ENCODE measurements at places on chromosomes 13 and 19.

GRCh38 chr13:27140060-27140459, 31.6 kb downstream of the USP12 start:
- DNase-seq, result no peak

DNA sequence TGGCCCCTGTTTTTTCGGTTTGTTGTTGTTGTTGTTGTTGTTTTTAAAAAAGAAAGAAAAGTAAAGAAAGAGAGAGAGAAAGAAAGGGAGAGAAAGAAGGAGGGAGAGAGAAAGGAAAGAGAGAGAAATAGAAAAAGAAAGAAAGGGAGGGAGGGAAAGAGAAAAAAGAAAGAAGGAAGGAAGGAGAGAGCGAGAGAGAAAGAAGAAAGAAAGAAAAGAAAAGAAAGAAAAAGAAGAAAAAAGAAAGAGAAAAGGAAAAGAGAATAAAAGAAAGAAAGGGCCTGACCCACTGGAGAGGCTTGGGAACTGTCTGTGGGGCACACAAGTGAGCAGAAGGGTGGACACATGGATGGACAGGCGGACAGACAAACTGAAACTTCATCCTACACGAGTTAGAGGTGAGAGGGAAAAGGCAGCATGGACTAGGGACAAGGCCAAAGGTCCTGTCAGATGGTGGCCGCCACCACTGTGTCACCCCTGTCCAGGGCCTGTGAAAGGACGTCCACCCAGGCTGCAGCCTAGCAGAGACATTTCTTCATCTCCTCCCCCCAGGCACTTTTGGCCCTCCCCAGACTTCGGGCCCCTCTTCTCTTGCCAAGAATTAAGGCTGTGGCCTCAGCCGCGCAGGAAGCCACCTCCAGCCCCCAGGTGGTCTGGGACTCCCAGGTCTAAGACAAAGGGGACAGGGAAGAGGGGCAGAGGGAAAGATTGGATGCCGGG, 9.1 kb upstream of the BCAM start:
- DNase-seq, result no peak

- no peak for DNase-seq
Observed at GRCh38 chr13:96780105-96780504, 214.2 kb downstream of the OXGR1 start.

GRCh38 chr19:6685482-6685881, 15.5 kb upstream of the TNFSF14 start:
- DNase-seq, result no peak

- no peak for DNase-seq
Observed at GRCh38 chr13:31870511-31870910, 131.2 kb downstream of the RXFP2 start.

GRCh38 chr13:77388944-77389624, 62.2 kb upstream of the MYCBP2 start:
- DNase-seq, result no peak

DNA sequence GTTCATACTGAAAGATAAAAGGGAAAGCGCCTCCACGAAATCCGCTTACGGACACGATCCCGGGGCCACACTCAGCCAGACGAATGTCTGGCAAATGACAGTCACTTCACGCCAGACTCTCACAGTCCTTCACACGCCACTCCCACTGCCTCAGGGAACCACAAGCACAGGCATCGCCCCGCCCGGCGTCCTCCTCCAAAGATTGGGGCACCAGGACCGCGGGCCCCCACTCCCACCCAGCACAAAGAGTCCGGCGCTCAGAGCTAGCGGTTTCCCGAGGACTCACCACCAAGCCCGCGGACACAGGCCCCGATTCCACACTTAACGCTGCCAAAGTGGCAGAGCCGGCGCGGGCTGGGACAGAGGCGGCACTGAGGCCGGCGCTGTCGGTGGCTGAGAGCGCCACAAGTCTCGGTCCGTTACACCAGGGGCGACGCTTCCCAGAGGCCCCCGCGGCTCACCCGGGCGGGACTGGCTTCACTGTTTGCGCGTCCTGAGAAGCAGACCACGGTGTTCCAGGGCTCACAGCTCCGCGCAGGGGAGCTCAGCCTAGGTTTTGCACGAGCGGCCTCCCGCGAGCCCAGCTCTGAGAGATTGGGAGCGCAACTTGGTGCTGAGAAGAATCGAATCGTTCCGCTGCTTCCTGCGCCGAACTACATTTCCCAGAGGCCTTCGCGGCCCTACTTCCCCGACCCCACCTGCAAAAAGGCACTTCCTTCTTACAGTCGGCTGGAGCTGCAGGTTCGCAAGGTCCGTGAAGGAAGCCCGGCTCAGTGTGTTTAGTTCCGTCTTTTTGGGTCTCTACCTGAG, at the start of gene ZNF569:
TSS of gene ZNF569 (minus strand) at position 647 of the 810 bp plus-strand sequence. CDS start 22,523 bp downstream, outside the sequence.
- DNase-seq, result peak; percentile 89

GRCh38 chr13:33322543-33322809, 36.9 kb upstream of the STARD13 start:
- no peak for DNase-seq

DNA sequence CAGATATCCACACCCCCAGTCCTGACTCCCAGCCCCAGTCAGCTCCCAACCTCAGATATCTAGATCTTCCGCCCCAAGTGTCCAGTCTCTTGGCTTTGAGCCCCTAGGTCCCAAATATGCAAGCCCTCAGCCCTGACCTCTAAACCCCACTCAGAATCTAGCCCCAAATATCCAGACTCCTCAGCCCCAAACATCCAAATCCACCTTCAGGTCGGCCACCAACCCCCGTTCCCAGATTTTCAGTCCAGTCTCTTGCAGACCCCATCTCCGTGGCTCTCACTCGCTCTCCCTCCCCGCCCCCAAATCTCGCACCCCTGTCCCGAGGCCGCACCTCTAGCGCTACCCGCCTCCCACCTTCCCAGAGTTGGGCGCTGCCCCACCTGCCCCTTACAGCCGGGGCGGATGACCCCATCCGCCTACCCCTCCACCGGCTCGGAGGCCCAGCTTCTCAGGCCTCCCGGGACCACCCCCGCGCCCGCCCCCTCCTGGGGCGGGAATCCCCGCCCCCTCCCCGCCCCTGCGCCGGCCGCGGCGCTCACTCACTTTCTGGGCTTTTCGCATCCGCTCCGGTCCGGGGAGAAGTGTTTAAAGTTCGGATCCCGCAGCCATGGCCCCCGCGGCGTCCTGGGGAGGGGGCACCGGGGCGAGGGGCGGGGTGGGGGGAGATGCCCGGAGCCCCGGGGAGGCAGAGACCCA, 604 bp downstream of the ERFL start:
- DNase-seq, result no peak

- no peak for DNase-seq
Observed at GRCh38 chr13:110217085-110217484, 89.9 kb downstream of the COL4A1 start.

DNA sequence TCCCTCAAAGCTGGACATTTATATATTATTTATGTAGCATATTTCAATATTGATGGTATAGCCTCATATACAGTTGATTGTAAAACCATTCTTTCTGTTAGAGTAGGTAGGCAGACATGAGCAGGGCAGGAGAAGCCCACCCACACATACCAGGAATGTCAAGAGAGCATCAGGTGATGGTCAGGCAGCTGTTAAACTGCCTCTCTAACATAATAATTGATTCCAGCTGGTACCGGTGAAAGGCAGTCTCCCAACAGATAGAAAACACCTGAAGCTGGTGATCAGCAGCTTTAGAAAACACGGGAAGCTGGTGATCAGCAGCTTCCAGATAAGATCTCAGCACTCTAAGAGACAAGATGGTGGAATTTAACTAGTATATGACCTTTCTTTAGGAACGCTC, 132.9 kb downstream of the SLITRK6 start:
- DNase-seq, result no peak

DNA sequence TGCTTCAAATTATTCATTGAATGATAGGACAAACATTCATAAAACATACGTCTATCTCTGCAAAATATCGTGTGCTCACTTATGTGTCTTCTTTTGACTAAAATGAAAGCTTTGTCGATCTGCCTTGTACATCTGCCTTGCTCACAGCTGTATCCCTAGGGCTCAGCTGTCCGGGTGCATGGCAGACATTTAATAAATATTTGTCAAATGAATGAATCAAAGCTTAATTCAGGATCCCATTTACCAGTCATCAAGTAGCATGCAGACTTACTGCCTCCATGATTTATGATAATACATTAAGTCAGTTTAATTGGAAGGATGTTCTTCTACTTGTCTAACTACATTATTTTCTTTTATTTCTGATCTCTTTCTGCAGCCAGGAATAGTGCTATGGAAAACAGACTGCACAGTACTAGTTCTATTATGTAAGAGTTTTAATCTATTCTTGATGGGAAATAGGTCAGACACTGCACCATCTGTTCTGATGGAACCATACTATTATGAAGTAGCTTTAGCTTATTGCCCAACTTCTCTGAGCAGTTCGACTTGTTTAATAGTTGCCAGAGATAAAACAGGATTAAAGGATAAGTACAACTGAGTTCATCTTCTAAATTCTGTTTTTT, 13.2 kb downstream of the SLC46A3 start:
- DNase-seq, result no peak

DNA sequence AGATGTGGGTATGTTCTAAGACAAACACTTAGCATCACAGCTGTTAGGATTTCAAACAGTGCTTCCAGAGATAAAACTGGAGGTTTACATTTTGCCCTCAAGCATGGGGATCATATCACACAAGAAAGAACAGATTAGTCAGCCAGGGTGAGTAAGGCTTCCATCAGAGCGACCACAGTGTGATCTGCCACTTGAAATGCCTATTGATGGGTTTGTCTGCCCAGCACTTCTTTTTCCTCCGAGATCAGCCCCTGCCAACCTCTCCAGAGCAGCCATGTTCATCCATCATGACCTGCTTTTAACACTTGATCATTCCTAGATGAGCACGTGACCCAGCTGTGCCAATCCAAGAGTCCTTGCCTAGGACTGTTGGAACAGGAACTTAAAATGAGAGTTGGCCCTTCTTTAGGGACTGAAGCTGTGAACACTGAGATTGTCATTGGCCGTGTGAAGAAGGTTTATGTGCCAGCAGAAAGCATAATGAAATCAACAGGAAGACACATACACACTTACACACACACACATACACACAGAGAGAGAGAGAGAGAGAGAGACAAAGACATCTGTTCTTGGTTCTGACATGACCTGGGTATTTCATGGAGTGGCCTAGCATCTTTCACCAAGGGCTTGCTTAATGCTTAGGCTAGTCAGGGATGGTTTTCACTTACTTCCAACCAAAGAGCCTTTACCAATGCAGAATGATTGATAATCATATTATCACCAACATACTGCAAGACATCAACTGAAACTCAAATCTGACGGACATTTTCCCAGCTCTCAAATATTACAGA, 5.2 kb upstream of the CEBPG start:
- DNase-seq, result no peak

DNA sequence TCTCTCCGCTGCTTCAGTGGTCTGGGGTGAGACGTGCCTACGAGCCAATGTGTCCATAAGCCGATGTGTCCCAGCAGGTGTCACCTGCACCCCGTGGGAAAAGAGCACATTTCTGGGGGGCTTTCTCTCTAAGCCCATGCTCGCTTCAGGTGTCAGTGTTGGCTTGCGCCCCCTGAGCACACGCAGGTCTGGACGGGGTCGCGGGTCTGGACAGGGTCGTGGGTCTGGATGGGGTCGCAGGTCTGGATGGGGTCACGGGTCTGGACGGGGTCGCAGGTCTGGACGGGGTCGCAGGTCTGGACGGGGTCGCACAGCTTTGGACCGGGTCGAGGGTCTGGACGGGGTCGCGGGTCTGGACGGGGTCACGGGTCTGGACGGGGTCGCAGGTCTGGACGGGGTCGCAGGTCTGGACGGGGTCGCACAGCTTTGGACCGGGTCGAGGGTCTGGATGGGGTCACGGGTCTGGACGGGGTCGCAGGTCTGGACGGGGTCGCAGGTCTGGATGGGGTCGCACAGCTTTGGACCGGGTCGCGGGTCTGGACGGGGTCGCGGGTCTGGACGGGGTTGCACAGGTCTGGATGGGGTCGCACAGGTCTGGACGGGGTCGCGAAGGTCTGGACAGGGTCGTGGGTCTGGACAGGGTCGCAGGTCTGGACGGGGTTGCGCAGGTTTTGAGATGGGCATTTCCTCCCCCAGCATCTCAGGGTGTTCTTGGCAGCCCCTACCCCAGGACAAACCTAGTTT, 24.5 kb upstream of the TFDP1 start:
- peak; percentile 60 for DNase-seq

DNA sequence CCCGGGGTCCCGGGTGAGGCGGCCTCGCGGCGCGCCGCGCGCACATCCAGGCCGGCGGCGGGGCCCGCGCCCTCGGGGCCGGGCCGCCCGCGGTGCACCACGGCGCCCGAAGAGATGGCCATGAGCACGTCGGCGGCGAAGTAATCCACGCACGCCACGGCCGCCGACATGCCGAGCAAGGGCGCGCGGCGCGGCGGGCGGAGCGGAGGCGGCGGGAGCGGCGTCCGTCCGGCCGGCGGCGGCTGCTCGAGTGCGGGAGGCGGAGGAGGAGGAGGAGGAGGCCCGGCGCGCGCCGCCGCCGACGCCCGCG, at the start of gene KLF16:
TSS of gene KLF16 (minus strand) at position 252 of the 310 bp plus-strand sequence. CDS start at position 170, 82 bp downstream.
- DNase-seq, result no peak

DNA sequence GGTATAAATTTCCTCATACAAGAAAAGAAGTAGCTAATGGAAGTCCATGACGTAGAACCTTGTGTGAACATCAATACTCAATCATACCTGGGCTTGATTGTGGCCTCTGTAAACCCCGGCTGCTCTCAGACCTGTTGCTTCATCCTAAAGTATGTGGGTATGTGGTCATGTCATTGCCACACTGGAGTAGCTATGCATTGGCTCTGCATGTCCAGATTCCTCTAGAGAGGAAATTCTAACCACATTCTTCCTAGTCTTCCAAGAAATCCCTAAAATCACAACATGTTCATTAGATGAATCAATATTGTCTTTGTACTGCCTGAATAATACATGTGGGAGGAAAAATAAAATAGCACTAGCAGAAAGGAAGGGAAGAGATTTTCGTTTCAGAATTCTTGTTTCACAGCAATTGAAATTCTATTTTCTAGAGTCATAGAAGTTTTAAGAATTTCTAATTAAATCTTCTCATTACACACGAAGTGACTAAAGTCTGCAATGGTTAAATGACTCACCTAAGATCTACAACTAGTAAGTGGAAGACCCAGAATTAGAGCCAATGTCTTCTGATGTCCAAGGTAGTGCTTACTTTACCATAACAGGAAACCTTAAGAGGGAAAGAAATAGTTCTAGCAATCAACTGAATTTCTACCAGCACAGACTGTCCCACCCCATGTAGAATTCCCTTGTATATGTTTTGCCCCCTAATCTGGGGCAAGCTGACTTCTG, 28.0 kb downstream of the RXFP2 start:
- no peak for DNase-seq

DNA sequence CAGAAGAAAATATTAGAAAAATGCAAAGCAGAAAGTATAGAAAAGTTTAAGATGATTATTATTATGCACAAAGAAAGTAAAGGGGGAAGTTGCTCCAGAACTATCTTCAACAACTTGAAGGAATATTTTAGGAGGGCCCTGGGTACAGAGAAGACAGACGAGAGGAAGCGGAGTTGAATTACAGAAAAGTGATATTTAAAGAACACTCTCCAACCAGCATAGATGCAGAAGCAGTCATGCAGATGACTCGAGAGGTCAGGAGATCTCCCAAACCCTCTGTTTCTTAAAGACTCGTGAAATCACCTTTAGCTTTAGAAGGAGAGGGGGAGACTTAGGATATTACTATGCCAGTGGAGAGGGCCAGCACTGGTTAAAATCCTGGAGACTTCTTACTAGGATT, 8.5 kb upstream of the SHISA2 start:
- DNase-seq, result no peak
